GM10248 (cell line): ENCODE measurements at places on chromosomes 13 and 19.
A peak's percentile ranks its signal among the peaks of the same experiment; 100 is the strongest.

DNA sequence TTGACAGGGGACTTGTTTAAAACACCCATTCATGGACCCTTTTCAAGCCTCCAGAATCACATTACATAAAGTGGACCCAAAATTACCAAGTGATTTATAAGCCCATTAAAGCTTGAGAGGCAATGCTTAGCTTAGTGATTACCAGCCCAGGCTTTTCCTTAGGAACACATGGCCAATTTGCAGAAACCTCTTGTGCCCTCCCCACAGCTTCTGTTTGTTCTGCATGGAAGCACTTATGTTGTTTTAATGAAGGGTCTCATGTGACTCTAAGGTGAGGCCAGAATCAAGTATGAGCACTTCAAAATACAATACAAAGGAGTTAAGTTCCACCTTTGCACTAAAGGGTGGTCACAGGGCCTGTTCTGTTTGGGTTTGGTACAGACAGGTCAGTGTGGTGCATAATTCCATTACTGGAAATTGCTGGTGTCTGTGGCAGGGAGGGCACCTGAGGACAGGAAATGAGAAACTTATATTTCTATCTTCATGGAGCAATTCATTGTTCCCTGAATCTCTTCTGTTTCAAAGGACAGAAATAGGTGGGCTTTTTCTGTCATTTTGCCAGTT is 15.3 kb downstream of the ZNF486 start:
- DNase-seq, result no peak

GRCh38 chr19:18108897-18109296 is 11.3 kb downstream of the MAST3 start:
- DNase-seq, result no peak

DNA sequence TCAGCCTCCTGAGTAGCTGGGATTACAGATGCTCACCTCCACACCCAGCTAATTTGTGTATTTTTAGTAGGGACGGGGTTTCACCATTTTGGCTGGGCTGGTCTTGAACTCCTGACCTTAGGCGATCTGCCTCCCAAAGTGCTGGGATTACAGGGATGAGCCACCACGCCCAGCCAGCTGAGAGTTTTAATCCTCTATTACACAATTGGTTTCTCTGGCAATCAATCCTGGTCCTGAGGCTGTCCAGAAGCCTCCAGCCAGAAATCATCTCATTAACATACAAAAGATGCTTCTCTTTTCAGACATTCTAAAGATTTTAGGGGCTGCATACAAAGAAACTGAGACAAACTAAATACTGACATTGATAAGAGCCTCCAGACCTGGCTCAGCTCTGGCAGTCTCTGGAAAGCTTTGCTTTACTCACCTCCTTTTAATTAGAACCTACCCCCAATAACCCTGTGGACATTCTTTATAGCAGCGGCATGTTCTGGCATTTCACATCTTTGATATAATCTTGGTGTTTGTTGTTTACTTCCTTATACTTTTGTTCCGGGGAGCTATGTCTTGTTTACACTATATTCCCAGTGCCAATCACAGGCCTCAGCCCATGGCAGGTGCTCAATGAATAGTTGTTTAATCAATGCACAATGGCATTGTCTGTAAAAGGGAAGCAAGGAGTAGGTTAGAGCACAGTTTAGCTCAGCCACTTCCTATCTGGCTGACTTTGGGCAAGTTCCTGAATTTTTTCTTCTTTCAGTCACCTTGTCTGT is 4.1 kb upstream of the ZNF724 start:
- no peak for DNase-seq

- DNase-seq, result no peak
Observed at GRCh38 chr13:29572575-29572974, 22.9 kb downstream of the SLC7A1 start.

DNA sequence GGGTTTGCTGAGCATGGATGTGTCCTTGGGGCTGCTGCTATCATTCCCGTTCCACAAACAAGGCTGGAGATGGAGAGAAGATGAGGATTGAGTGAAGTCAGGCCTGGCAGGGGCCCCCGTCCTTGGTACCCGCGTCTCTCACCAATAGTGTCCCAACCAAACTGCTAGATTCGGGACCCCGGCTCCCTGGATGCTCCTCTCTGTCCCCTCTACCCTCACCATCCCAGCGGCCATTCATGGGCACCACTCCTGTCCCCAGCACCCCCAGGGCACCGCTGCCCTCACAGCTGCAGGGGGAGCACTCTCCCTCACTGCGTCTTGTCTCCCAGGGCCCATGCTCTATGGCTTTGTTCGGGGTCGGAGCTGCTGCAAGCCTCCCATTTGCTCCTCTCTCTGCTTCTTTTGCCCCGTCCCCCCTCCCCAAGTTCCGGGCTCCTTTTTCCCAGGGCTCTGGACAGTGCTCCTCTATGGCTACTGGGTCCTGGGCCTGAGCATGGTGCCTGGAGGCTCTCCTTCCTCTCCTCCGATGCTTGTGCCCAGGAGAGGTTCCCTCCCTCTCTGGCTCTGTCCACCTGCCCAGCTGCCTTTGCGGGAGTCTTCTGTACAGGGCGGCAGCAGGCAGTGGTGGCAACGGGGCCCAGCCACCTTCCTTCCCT is 219.5 kb downstream of the TEX29 start:
- DNase-seq, result no peak

DNA sequence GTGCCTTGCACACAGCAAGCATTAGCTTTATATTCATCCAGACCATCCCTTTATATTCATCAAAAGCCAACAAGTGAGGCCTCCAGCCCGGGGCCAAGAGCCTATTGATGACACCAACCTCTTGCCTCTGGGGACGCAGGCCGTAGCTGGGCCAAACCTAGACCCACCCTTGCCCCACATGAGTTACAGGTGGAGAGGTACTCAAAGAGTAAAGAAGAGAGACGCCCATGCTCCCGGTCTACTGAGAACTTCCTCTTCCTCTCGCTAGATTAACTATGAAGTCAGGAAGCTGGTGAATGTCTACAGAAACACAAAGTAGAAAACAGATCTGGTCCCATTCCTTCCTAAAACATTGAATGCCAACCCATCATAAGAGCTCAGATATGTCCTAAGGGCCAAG is 3.8 kb upstream of the MLNR start:
- no peak for DNase-seq

DNA sequence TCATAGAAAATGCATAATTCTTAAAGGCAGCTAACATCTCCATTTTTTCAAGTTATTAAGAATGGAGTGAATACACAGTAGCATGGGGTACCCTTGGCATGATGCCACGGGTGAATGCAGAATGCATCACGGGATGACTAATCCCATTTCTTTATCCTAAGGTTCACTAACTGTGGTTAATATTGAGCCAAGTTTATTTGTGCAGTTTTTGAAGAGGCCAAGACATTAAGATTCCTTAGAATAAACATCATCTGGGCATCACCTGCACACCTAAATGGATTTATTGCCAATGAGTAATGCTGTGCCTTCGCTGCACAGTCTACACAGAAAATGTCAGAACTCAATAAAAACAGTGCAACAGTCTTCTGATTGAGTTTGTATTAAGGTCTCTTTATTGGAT is 333.1 kb downstream of the GPC6 start:
- DNase-seq, result no peak

DNA sequence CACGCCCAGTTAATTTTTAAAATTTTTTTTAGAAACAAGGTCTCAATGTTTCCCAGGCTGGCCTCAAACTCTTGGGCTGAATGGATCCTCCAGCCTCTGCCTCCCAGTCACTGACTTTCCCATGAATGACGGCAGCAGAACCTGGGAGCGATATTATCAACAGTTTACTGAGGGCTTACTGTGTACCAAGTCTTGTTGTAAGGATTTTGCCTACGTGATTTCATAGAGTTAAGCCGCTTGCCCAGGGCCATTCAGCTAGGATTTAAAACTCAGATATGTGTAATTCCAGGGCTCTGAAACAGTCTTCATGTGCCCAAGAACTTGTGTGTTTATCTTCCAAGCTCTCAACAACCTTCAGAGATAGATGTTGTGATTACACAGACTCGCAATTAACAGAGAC is 6.0 kb upstream of the KXD1 start:
- DNase-seq, result no peak

- DNase-seq, result no peak
Observed at GRCh38 chr19:42282819-42283187, 13.8 kb downstream of the CIC start.

GRCh38 chr13:48901781-48902180 is 73.9 kb upstream of the FNDC3A start:
- DNase-seq, result no peak

DNA sequence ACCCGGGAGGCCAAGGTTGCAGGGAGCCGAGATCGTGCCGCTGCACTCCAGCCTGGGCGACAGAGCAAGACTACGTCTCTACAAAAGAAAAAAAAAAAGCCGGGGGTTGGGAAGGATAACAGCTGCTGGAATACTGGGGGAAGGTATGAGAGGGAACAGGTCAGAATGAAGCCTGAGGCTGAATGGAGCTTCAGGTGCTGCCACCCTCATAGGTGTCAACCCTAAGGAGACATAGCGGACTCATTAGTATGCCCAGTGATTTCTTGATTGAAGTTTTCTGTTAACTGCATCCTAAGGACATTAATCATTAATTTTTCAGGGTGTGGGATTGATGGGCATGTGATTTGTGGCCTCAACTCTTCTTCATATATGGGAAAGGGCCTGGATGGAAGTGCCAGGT is 6.0 kb downstream of the SMARCA4 start:
- DNase-seq, result no peak

DNA sequence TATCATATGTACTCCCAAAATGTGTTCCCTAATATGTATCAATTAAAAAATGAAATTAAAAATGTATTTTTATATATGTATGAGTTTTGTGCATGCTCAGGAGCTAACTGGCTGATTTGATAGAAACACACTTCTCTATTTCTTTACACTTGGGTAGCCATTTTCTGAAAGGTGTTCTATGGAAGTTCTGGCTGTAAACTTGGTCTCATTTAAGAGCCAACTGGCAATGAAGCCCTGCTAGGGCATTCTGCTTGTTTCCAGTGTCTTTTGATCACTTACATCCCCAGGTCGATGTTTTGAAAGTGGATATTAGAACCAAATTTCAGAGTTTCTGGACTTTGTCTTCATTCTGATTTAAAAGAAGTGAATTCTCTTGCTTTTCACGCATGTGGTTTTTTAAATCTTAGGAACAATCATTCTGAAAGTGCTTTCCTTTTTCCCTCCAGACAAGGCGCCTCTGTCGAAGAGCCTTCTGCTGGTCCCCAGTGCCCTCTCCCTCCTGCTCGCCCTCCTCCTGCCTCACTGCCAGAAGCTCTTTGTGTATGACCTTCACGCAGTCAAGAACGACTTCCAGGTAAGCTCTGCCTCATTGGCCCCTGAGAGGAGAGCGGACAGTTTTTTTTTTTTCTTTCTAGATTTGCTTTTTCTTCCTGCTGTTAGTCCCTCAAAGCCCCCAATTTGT is 20.1 kb downstream of the GPR18 start:
- DNase-seq, result peak; percentile 24

GRCh38 chr13:64993514-64994164 is 2236.5 kb downstream of the PCDH9 start:
- no peak for DNase-seq

GRCh38 chr19:726993-727956 is 18.5 kb downstream of the PALM start:
- no peak for DNase-seq

DNA sequence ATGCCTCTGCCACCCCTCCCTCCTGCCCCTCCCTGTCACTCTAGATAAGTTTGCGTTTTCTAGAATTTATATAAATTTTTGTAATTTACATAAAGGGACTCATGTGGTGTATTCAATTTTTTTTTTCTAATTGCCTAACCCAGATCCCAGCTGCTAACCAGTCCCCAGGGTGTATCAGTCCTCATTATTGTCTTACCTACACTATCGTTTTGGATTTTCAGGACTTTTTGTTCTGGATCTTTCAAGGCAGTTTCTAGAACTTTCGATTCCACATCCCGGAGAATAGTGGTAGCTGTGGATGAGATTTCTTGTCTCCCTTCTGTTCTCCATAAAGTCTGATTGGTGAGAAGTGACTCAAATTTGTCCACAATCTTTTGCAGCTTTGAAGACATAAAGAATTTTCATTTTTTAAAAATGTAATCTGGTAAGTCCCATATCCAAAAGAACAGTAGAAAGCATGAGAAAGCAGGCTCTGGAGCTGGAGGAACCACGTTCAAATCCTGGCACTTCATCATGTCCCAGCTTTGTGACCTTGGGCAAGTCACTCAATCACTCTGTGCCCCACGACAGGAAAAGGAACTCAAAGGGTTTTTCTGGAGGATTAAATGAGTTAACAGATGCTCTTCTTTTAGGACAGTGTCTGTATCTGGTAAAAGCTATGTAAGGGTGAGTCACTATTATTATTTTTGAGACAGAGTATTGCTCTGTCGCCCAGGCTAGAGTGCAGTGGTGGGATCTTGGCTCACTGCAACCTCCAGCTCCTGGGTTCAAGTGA is 19.7 kb downstream of the ADGRE3 start:
- no peak for DNase-seq

- no peak for DNase-seq
Observed at GRCh38 chr19:56316728-56317127, 2.1 kb upstream of the ZSCAN5A start.

DNA sequence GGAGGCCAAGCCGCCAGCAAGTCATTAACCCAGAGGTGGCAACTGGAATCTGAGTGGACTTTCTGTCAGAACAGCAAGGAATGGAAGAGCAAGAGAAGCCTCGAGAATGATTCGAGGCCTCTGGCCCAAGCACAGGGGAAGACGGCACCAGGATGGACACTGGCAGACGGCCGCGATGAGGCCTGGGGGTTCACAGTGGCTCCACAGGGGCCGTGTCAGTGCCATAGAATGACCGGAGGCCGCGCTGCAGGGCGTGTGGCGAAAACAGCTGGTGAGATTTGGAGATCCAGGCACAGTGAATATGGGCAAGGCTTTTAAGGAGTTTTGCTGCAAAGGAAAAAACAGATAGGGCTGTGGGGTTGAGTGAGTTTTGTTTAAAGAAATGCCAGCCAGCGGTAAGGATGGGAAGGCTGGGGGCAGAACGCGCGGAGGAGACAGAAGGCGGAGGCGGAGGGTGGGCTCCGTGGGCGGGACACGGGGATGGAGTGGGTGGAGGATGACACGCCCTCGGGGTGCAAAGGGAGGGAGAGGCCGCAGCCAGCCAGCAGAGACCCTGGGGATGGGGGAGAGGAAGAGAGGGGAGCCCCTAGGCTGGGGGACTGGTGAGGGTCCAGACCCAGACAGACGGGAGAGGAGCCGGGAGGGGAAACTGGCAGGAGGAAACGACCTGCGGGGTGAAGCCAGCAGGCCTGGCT is 130.5 kb downstream of the RNF17 start:
- no peak for DNase-seq

GRCh38 chr13:111368091-111368490 is 47.6 kb downstream of the TEX29 start:
- DNase-seq, result no peak

GRCh38 chr13:26539738-26540292 is 17.7 kb upstream of the WASF3 start:
- DNase-seq, result no peak

DNA sequence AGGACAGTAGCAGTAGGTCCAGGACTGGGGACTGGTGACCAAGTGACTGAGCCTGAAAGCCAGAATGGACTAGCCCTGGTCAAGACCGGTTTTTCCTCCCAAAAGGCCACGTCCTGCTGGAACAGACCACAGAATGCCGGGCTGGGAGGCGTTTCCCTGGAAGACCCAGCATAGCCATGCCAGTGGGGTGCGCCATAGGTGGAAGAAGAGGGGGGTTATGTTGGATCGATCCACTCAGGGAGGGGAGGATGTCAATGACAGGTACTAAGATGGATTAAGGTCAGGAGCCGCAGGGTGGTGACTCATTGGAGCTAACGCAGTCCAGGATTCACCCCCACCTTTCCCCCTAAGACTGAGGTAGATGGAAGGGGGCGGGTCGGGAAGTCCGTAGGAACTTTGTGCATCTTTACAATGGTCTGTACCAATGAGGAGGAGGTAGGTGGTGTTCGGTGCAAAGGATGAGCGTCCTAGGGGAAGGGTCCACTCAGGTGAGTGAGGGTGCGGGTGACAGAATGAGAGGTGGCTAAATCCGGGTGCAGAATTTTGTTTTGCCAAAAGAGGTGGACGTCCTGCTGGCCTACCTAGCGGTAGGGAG is 21.0 kb downstream of the VASP start:
- no peak for DNase-seq
